ENCODE measurements at places on chromosomes 3 and 15.

DNA sequence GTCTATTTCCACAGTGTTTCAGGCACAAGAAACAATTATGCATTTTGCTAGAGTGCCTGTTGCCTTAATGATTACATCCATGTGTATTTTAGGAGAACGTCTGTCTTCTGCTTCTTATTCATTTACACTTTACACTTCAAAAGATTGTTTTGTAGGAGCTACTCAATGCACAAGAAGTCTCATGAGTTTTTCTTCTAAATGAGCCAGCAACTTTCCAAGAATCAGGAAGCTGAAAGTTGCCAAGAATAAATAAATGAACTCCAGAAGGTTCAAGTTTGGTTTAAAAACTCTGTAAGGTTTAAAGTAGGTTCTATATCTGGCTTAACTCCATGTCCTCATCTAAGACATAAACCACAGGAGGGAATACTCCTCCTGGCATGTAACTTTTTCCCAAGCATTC is 103.8 kb upstream of the ADPGK start:
- no peak for DNase-seq

DNA sequence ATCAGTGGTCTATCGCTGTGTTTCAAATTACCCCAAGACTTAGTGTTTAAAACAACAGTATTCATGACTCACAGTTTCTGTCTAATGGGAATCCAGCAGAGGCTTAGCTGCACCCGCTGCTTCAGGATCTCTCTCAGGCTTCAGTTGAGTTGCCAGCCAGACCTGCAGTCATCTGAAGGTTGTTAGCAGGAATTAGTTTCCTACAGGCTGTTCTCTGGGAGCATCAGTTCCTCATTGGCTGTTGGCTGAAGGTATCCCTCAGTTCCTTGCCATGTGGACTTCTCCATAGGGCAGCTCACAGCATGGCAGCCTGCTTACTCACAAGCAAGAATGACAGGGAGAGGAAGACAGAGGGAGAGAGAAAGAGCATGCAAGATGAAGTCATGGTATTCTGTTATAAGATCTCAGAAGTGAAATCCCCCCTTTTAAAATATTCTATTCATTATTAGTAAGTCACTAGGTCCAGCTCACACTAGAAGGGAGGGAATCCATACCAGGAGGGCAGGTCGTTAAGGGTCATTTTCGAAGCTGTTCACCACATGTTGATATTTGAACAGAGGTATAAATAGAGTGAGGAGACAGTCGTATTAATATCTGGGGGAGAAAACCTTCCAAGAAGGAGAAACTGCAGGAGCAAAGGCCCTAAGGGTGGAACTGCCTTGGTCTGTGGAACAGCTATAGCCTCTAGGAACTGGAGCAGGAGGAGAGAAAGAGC is 473.9 kb upstream of the PPP2R3A start:
- no peak for DNase-seq

GRCh38 chr3:2783261-2783660 is 326.9 kb downstream of the IL5RA start:
- no peak for DNase-seq

GRCh38 chr15:31487811-31488436 is 161.3 kb downstream of the KLF13 start:
- no peak for DNase-seq

DNA sequence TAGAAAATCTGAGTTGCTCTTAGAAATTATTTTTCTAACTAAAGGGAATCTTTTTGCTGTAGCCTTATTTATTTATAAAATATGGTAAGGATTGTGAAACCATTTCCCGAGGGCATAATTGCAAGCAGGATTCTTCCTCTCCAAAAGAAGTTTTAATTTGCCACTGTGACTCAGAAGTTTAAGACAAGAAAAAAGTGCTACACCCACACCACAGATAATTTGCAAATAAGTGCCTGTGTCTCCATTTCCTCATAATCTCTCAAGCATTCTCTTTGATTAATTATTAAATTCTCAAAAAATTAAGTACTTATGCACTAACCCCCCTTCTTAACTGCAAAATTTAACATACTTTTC is 43.6 kb downstream of the RASA2 start:
- no peak for DNase-seq

DNA sequence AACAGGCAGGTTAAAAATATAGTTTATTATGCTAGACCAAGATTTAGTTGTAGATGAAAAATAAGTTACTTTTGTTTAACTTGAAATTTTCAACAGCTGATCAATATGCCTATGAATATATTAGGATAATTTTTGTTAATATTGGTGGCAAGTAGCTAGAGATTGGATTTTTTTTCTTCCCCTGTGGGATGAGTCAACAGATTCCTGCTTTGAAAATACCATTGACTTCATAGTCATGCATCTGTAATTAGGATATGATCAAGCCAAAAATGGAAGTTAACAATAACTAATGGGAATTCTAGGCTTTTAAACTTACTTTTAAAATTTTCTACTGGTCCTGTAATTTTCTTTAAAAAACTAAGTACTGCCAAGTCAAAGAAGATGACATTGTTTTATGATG is 211.7 kb downstream of the ZIC1 start:
- DNase-seq, result no peak

GRCh38 chr3:136802481-136802996 is 16.4 kb upstream of the SLC35G2 start:
- DNase-seq, result no peak

DNA sequence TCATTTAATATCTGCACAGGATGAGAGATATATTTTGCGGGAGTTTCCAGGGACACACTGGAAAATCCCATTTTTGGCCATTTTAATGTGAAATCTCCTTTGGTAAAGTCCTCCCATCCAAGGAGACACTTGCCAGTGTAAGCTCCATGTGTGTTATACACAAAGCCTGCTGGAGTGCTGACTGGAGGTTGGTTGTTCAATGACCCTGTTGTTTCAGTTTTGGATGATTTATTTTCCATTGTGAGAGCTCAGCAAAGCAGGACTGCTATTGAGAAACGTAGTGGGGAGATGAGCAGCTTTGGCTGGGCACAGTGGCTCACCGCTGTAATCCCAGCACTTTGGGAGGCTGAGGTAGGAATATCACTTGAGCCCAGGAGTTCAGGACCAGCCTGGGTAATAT is 127.7 kb downstream of the NUP210 start:
- DNase-seq, result no peak

DNA sequence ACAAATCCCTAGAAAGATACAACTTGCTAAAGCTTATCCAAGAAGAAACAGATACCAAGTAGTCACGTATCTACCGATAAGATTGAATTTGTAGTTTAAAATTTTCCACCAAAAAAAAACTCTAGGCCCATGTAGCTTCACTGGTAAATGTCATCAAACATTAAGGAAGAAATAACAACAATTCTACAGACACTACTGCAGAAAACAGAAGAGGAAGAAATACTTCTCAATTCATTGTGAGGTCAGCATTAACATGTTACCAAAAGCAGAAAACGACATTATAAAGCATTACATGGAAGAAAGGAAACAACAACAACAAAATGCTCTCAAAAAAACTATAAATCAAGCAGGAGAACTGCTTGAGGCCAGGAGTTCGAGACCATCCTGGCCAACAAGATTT is 27.5 kb upstream of the TM4SF19 start:
- DNase-seq, result no peak

GRCh38 chr15:27360316-27360715 is 389.3 kb downstream of the GABRG3 start:
- DNase-seq, result no peak

GRCh38 chr15:28021281-28022039 is 77.7 kb downstream of the OCA2 start:
- no peak for DNase-seq

DNA sequence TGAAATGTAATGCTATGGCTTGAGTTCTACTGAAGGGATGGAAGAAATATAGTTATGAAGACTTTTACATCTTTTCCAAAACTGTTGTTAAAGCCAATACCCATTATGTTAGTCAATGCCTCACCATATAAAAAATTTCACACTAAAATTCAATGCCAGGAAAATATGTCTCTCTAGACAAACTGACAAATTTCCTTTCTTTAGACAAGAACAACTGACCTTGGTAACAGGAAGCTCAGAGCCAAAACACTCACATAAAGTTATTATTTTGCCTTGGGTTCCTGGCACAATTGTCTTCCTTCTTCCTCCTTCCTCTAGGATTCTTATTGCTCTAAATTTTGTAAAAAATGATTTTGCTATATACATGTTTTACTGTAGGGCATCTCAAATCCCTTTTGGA is 26.7 kb downstream of the INTS14 start:
- DNase-seq, result no peak

DNA sequence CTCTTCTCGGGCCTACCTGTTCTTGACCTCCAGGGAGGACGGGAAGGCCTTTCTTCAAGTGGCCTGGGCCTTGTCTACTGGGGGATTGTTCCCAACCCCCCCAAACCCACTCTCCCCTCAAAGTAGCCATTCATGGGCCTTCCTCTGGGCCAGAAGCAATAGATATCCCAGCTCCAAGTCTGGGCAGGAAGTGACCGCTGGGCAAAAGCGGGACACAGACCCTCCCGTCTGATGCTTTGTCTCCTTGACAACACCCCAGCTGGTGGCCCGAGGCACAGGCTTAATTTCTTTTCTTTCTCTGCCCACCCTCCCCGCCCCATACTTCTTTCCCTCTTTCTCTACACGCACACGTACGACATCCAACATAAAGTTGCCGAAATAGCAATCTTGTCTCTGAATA is 41.4 kb upstream of the FEZF2 start:
- no peak for DNase-seq

DNA sequence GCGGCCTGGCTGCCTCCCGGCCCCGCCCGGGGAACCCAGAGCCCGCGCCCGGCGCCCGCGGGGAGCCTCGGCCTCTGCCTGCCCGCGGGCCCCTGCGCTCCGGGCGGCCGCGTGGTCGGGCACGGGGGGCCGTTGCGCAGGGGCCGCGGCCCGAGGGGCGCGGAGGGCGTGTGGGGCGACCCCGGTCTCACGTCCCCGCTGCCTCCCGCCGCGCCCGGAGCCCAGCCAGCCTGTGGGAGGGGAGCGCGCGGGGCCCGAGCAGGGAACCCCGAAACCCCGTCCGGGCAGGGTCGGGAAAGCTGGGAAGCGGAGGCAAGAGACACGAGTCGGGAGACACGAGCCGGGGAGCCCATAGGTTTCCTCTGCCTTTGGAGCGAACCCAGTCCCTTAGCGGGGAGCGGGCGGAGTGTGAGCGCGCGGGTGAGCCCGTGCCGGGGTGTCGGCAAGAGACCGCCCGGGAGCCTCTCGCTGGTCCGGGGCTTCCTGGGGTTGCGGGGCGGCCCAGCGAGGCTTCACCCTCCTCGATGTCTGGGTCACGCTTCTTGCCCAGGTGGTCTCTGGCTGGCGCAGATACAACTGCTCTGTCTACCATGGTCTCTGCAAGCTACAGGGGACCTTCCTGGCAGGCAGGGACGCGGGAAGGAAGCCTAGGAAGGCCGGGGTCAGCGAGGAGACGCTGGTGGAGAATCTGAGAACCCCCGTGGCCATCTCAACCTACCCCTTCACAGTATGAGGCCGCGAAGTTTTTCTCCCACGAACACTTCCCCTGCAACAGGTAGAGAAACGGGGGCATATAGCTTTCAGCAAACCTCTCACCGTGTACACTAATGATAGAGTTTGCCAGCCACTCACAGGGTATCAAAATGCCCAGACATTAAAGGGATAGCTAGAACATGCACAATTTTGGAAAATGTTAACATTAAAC is 586 bp downstream of the LRRK1 start:
- peak; percentile 19 for DNase-seq

DNA sequence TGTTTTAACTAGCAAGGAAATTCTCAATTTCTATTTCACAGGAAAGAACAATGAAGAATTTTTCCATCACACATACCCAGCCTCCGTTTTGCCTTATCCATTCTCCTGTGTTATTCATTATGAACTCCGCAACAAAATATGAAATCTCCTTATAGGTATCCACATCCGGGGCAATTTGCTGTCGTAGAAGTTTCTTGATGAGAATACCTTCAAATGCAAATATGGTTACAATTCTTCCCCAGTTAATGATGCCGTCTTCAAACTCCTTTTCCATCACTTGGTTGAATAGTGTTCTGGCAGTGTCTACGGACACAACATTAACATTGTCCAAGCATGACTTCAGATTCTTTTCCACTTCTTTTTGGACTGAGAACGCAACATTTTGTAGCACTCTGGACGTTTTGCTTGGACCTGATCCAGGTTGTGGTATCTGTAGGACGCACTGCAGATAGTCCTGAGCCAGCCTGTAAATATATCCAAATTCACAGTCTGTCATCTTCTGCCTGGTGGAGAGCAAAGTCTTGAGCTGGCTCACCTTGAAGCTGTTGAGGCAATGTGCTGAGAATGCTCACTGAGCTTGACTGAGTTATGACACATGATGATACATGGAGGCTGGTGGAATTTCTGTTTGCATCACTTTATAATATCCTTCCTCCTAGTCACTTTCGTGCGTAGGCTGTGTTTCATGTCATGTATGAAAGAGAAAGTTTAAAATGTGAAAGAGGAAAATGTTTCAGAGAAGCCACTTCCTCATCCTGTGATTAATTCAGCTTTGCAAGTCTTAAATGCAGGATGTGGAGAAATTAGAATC is at the start of gene BCL2A1:
Gene BCL2A1 (minus strand): TSS at position 573 of the 811 bp plus-strand sequence. CDS start 77 bp downstream, at position 496.
- peak; percentile 52 for DNase-seq

DNA sequence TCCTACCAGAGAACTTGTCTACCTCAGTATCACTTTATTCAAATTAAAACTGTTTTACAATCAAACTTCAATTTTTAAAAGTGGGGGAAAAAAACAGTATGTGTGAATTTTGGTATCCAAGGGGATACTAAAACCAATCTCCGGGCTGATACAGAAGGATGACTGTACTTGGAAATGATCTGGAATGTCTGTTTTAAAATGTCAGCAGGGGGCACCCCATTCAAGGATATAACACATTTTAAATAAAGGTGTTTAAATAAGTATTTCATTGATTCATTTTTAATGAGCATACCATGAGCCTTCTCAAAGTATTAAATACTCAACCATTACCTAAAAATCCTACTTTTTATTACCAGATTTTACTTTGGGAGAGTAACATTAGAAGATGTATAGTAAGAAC is 67.9 kb downstream of the ULK4 start:
- DNase-seq, result no peak

DNA sequence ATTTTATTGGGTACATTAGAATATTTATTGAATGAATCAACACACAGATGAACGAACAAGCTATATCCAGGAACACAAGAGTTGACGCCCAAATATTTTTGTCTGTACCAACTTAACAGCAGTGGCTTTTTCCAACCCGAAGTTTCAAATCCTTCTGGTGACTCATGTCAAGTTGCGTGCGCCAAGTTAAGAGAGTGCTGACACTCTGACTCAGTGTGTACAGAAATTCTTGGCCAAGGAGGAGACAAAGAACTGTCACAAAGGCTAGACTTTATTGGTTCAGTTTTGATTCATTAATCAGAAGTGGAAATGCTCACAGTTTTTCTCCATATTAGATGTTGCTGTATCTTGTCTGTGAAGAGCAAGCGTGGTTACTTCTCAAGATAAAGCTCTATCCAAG is 59.6 kb upstream of the TSC22D2 start:
- DNase-seq, result no peak
